T-cell (primary cell): ENCODE measurements at places on chromosomes 5 and 9.

GRCh38 chr5:151178777-151179488, 21.4 kb upstream of the ANXA6 start:
- DNase-seq: no peak

GRCh38 chr5:57034201-57034916, 82.4 kb upstream of the MIER3 start:
- no peak for DNase-seq

DNA sequence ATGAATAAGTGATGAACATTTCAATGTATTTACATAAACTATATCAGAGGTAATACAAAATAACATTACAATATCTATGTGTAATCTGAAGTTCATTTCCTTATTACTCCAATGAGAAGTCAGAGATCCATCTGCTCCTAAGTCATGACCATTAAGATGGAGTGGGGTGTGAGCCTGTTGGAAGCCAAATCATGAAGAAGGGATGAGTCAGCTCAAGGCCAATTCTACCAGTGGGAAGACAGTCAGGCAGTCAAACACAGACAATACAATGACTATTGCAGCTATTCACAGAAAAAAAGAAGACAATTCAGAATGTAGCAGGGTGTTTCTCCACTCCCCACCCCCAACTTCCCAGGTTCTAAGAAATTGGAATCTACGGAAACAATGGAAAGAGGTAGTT, 155.0 kb downstream of the NFIB start:
- no peak for DNase-seq

- no peak for DNase-seq
These were observed 229.8 kb downstream of the FANCC start for GRCh38 chr9:95087659-95088242.

DNA sequence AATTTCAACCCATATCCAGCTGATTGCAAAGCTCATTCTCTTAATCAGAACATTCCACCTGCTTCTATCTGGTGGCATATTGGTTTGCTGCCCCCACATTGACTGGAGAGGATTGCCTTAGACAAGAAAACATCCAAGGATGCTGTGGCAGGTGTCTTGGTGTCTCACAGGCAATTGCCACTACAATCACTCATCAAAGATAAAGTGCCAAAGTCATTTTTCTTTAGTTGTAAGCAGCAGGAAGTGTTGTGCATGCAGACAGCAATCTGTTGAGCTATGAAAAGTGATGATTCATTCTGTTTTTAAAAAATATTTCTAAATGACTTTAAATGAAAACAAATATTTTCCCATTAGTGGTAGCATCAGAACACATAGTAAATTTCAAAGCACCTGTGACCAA, 53.9 kb downstream of the CDH6 start:
- no peak for DNase-seq

DNA sequence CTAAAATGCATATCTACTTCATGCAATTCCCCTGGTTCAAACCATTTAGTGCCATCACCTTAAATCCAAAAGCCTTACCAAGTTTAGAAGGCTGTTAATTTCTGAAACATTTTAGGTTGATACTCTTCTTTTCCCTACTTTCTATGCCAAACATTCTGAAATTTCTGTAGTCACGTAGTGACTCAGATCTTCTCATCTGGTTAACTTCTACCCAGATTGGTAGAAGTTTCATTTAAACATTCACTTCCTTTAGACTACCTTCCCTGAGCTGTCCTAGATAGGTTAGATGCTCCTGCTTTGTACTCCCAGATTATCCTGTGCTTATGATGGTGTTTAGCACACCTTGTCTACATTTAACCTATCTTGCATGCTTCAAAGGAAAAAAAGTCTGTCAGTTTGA, 9.9 kb downstream of the RAD50 start:
- DNase-seq: no peak

DNA sequence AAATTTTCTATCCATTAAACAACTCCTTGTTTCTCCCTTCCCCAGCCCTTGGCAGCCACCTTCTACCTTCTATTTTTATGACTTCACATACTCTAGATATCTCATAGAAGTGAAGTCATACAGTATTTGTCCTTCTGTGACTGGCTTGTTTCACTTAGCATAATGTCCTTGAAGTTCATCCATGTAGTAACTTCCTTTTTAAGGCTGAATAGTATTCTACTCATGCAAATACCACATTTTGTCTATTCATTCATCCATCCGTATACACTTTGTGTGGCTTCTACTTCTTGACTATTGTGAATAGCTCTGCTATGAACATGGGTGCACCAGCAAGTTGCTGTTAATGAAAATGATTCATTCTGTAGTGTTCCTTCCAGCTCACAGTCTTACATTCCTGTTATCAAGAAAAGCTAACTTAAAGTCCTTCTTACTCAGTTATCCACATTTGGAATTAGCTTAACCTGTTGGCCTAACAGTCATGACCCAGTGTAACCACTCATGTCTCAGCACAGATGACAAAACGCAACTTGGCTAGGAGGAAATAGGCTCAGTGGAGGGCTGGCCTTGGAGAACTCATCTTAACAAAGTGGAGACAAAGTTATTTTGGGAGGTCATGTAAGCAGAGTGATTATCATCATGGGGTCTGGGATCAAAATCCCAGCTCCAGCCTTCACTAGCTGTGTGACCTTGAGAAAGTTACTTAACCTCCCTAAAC, 129.7 kb upstream of the MAP3K1 start:
- no peak for DNase-seq

DNA sequence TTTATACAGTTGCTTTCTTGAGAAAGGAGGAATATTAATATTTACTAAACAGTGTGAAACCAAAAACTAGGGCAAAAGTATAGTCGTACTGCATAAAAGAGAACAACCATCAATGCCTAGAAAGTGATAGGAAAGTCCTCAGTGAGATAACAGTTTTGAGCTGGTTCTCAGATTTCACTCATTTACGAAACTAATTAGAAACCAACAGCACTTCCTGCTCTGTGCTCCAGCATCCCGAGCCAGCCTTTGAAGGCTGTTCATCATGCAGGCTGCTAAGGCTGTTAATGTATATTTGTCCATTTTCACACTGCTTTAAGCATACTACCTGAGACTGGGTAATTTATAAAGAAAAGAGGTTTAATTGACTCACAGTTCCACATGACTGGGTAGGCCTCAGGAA, 2039.9 kb downstream of the EFNA5 start:
- no peak for DNase-seq
